ENCODE measurements at places on chromosomes 13 and 19.

DNA sequence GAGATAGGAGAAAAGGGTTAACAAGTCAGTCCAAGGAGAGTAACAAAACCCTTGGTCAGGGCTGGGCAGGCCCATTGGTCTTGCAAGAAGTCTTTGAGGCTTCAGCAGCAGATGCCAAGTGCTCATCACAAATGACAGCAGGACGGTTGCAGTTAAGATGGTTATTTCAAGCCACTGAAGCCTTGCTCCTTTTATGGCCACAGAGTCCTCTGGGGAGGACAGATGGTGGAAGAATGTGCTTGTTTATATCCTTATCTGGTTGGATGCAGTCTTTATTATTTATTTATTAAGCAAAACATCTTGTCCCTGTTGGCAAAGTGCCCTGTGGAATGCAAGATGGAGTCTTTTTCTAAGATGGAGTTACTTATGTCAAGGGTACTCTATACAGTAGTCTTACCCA lies 19.2 kb upstream of the ZNF331 start:
- no peak for DNase-seq

GRCh38 chr13:95492044-95492801 lies 60.3 kb upstream of the CLDN10 start:
- no peak for DNase-seq

- peak; percentile 55 for DNase-seq
These were observed 1.8 kb downstream of the GADD45B start for GRCh38 chr19:2477732-2478191.

DNA sequence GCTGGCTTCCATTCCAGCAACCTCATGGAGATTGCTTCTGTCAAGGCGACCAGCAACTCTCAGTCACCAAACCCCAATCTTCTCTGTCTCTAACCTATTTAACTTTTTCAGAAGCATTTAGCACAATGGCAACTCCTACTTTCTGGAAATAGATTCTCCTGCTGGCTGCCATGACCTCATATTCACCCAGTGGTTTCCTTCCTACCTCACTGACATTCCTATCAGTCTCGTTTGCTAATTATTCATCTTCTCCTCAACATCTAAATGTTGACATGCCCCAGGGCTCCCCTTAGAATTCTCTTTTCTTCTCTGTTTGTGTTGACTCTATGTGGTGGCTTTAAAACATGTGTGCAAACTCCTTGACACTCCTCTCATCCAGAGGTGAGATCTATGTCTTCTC lies 106.7 kb downstream of the OLFM4 start:
- no peak for DNase-seq

- DNase-seq, result no peak
These were observed 121.2 kb downstream of the B3GLCT start for GRCh38 chr13:31320946-31321345.

DNA sequence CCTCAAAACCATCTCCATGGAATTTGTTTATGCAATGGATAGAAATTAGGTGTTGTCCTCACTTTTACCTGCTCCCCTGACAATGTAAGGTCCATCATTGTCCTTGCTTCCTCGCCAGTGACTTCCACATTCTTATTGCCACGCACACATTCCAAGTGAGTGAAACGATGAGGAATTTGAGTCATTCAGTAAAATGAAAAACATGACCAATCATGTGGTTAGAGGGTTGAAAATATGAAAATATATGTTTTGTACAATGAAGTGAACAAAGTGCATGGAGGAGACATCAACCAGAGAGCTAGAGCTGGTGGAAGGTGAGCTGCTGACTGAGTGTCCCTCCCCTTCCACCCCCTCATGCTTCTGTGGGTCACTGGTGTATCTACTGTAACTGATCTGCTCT lies 91.7 kb downstream of the ATP8A2 start:
- DNase-seq, result peak; percentile 10

- DNase-seq, result no peak
These were observed 8.2 kb upstream of the ZNF77 start for GRCh38 chr19:2952953-2953481.

GRCh38 chr19:34475026-34475974 lies 6.3 kb upstream of the WTIP start:
- peak; percentile 91 for DNase-seq

- DNase-seq, result peak; percentile 93
These were observed 453.9 kb downstream of the COG6 start for GRCh38 chr13:40109351-40109844.

DNA sequence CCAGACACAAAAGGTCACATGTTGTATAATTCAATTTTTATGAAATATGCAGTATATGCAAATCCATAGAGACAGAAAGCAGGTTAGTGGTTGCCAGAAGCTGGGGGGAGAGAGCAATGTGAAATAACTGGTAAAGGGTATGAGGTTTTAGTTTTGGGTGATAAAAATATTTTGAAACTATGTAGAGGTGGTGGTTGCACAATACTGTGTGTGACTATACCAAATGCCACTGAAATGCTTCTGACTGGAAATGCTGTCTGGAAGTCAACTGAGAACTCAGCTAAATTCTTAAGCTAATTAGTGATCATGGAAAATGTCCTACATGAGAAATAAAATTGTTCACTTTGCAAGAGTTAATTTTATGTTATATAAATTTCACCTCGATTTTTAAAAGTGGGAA lies 65.3 kb upstream of the RXFP2 start:
- DNase-seq, result peak; percentile 5

DNA sequence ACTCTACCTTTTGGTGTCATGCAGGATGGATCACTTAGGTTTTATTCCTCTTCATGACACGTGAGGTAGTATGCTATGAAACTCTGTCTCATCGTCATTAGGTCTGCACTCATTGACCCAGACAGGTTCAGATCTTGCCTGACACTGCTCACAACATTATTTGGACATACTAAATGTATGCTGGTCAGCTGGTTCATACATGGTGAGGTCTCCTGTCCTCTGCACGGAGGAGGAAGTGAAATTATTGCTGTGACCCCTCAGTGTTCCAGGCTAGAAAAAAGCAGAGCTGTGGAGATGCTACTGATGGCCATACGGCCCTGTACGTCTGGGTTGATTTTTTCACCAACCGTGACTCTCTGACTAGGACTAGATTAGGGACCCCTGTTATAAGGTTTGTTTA lies 35.8 kb downstream of the LATS2 start:
- DNase-seq, result no peak

GRCh38 chr13:23743278-23744076 lies 145.7 kb downstream of the MIPEP start:
- DNase-seq, result no peak

DNA sequence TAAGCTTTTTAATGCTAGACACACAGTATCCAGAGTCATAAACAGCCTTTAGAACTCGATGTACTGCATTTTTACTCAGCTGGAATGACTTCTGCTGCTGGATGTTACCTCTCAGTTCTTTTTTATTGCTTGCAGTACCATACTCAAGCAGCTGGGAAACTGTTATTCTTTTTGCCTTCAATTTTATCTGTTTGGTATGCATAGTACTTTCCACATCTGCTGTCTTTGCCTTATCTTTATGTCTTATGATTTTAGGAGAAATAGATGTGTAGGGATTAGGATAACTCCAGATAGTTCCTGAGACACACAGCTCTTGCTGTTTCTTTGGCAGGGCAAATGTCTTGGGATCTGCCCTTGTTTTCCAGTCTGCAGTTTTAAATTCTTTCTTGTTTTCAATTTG lies 31.5 kb downstream of the TEX30 start:
- DNase-seq, result peak; percentile 67

DNA sequence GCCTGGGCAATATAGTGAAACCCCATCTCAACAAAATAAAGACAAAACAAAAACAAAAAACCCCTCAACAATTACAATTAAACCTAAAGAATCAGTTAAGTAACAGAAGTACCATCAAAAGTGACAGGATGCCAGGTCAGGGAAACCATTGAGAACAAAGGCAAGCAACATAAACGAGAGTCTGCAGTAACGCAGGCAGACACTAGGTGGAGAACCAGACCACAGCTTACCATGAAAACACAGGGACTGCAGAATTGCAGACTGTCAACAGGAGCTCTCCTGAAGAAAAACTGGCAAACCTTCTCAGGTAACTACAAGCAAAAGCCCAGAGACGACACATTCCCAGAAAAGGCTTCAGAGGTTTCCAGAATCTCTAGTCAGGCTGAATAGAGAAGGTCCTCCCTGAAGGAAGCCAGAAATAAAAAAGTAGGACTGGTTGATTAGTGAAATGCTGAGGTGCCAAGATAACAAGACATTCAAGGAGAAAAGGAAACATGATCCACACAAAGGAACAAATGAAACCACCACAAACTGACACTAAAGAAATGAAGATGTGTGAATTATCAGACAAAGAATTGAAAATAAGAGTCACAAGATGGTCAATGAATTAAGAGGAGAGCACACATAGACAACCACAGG lies 2.2 kb upstream of the ZNF665 start:
- peak; percentile 83 for DNase-seq

- no peak for DNase-seq
These were observed 47.8 kb upstream of the KPNA3 start for GRCh38 chr13:49840266-49840665.

- DNase-seq, result no peak
These were observed 16.5 kb downstream of the CYP4F22 start for GRCh38 chr19:15524781-15525180.

- no peak for DNase-seq
These were observed 126.7 kb downstream of the URI1 start for GRCh38 chr19:30068528-30069395.

DNA sequence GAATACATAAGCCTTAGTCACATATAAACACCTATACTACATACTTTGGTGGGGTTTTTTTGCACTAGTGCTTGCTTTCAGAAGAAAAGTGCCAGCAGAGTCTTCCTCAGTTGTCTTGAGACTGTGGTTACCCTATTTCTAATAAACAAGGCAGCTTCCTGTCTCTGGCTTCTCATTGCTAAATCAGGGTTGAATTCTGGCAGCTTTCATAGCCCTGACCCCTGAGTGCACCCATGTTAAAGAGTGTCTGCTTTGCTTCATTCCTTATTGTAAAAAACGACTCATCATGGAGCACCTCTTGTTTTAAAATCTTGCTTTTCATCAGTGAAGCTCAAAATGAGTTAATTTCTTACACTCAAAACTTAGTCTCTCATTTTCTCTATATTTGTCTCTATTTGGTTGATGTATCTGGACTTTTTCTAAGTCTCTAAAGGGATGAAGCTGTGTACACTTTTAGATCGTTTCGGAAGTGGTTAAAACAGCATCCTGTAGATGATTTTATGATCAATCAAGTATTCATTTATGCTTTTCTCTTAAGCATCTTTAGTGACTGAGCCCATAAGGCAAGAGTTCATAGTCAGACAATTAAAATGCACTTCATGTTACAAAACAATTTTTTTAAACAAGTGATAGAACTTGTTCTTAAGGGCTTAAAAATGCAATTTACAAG lies 72.1 kb downstream of the KLF12 start:
- DNase-seq, result peak; percentile 77

DNA sequence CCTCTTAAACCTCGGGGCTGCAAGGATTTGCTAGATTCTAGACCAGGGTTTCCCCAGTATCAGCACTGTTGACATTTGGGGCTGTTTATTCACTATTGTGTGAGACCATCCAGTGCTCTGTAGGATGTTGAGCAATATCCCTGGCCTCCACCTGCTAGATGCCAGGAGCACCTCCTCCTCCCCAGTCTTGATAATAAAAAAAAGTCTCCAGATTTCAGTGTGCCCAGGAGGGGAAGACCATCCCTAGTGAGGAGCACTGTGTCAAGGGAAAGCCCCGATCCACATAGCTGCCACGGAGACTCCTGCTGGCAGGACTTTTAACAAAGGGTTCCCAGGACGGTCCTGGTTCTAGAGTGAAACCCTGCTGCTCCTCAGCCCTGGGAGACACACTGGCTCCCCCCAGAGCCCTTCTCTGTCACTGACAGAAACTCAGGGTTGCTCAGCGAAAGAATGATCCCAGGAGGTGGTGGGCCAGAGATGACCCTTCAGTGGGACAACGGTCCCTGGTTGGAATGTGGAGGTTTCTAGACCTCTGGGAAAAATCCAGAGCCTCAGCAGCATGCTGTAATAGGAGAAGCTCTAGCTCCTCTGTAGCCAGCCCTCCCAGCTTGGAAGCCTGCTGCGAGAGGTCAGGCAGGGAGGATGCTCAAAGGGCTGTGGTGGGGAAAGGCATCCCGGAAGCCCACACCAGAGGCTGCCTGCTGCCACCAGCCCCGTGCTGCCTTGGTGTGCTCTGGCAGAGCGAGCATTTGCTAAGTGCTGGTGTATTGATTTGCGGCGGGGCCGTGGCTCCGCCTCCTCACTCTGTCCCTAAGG lies 20.3 kb downstream of the LYL1 start:
- DNase-seq, result peak; percentile 56

DNA sequence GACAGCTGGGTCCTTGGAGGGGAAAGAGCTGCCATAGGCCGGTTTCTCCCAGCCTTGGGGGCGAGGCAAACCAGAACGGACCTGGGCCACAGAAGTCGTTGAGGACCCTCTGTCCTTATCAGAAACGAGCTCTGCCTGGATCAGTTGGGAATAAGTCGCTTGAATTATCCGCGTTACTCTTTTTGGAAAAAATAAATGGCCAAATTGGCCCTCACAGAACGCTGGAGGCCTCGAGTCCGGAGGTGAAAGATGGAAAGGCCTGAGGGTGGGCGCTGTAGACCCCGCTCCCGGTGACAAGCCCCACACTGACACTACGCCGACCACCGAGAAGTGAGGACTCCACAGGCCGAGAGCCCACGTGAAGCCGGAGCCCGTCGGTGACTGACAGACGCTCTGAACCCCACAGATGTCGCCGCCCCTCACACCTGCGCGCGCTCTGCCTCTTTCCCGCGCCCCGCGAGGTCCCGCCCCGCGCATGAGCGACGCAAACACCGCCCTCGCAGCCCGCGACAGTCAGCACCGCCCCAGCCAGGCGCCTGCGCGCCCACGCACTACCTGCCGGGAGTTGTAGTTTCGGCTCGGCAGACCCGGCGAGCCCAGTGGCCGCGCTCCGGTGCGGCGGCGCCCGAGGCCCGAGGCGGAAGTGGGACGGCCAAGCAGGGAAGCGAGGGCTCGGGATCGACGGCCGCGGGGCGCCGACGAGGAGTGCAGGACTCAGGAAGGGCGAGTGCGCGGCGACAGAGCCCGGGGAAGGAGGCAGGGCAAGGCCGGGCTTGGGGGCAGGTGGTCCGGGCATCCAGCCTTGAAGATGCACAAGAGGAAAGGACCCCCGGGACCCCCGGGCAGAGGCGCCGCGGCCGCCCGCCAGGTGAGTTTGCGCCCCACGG lies at the start of the genes BRME1 and CC2D1A:
BRME1 (minus strand) TSS at position 484 of the 887 bp plus-strand sequence. CDS start 1,225 bp downstream, outside the sequence.
CC2D1A (plus strand) TSS at position 568 of the 887 bp plus-strand sequence; CDS start at position 809, 241 bp downstream.
- DNase-seq, result peak; percentile 79
